ENCODE measurements at places on chromosomes 5 and 9.

- DNase-seq: peak; percentile 15
These were observed 27.4 kb downstream of the NCS1 start for GRCh38 chr9:130199605-130200004.

GRCh38 chr9:14427419-14427818 is 113.5 kb upstream of the NFIB start:
- DNase-seq: no peak

- DNase-seq: no peak
These were observed 351.3 kb downstream of the NTRK2 start for GRCh38 chr9:85020791-85021190.

GRCh38 chr5:108727236-108727650 is 20.5 kb upstream of the FER start:
- DNase-seq: peak; percentile 0

GRCh38 chr5:168274406-168274805 is 17.0 kb upstream of the WWC1 start:
- no peak for DNase-seq

- no peak for DNase-seq
These were observed 22.5 kb upstream of the CAMSAP1 start for GRCh38 chr9:135929656-135930445.

- peak; percentile 16 for DNase-seq
These were observed 68.5 kb downstream of the RICTOR start for GRCh38 chr5:39005566-39006232.
